ENCODE measurements at places on chromosomes 16 and 17.

- no peak for DNase-seq
Measured at GRCh38 chr17:73211745-73212144, 18.9 kb downstream of the COG1 start.

DNA sequence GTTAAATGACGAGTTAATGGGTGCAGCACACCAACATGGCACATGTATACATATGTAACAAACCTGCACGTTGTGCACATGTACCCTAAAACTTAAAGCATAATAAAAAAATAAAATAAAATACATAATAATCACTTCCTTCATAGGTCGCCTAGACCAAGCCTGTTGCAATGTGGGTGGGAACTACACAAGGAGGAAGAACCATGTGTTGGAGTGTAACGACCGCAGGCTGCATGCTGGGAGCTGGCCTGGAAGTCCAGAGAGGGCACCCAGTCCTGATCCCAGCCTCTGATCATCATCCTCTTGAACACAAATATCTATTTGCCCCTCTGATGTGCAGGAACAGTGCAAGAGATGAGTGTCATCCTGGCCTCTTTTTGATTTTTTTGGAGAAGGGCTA is 224.7 kb upstream of the ASIC2 start:
- no peak for DNase-seq

DNA sequence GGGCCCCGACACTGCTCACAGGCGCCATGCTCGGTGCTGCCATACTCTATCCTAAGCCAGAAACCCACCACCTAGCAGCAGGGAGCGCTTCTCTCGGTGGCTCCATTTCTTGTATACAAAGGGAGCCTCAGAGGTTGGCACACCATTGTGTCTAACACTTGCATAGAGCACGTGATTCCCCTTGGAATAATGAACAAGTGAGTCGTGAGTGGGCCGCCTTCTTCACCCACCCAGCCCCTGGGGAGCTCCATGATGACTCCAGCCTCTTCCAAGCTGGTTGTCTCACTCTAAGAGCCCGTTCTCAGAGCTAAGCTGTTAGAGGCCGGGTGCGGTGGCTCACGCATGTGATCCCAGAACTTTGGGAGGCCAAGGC is 82.3 kb upstream of the ZNF469 start:
- DNase-seq = no peak

- no peak for DNase-seq
Measured at GRCh38 chr17:42632949-42633444, 23.5 kb downstream of the TUBG1 start.

DNA sequence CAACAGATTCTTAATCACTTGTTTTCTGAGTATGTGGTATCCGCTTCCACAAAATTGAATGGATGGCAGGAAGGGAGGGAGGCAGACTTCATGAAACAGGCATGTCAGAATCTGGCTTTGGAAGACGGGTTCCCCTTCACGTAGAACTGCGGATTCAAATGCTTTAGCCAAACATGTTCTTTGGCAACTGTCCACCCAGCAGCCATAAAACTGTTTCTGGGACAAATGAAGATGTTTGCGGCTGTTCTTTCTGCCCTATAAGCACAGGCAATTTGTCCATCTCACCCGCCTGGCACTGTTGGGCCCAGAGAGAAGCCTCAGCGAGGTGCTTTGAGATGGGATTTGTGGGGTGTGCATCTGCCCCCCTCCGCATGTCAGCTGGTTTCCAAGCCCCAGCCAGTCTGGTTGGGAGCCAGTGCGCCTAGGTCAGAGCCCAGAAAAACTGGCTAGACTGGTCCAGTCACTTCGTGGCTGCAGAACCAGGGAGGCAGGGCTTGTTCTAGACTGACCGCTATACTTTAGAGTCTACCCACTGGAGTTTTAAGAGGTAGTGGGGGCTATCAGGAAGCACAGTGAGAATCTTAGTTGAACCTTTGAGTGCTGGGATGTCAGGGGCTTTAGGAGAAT is 6.3 kb downstream of the CRHR1 start:
- no peak for DNase-seq

DNA sequence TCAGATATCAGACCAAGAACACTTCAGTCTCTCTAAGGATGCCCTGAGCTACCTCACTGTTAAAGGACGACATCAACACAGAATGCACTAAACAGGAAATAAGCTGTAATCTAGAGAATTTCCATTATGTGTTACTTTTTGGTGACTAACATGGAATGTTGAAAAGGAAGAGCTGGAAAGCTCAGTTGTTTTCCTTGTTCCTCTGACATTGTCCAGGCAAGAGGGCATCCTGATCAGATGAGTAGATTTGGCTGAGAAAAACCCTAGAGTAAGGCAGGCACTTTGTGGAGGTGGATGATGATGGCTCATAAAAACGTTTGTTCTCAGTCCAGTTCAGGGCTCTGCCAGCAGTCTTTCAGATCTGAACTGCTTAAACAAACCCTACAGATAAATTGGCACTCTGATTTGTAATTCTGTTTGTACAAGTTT is 34.0 kb downstream of the DGKE start:
- DNase-seq = peak; percentile 16

GRCh38 chr16:15811481-15812400 is 45.1 kb downstream of the MYH11 start:
- DNase-seq = peak; percentile 86
